Activated T-helper 2 cell treated with anti-CD3 and anti-CD28 coated beads, Interferon-gamma antibody, Interleukin-2, Interleukin-4, amounts not matched to agents 10 μg/mL and 5 μg/mL and 100 μg/mL, durations not matched to agents 14 hours and 24 hours and 36 hours (primary cell): ENCODE measurements at places on chromosomes 11 and 22. TPM values are rescaled to one million over a fixed set of nuclear protein-coding genes. Genes with fewer than 3 reads are reported as not detected.

- H3K27ac ChIP-seq = peak overlapping the region; percentile 100
- H3K4me1 ChIP-seq = peaks cover 73% of the 10 kb centered on the region
- peak; percentile 92 for DNase-seq
- peaks cover 49% of the 10 kb centered on the region for H3K36me3 ChIP-seq
- no peaks in the 10 kb centered on the region for H3K27me3 ChIP-seq
Measured at GRCh38 chr22:37121887-37122591, 12.5 kb upstream of the TMPRSS6 start.

- H3K36me3 ChIP-seq = no peaks in the 10 kb centered on the region
- H3K4me1 ChIP-seq = no peaks in the 10 kb centered on the region
- no peak overlapping the region for H3K27ac ChIP-seq
- no peaks in the 10 kb centered on the region for H3K27me3 ChIP-seq
- no peak for DNase-seq
Measured at GRCh38 chr11:10379426-10379825, 74.6 kb downstream of the ADM start.

DNA sequence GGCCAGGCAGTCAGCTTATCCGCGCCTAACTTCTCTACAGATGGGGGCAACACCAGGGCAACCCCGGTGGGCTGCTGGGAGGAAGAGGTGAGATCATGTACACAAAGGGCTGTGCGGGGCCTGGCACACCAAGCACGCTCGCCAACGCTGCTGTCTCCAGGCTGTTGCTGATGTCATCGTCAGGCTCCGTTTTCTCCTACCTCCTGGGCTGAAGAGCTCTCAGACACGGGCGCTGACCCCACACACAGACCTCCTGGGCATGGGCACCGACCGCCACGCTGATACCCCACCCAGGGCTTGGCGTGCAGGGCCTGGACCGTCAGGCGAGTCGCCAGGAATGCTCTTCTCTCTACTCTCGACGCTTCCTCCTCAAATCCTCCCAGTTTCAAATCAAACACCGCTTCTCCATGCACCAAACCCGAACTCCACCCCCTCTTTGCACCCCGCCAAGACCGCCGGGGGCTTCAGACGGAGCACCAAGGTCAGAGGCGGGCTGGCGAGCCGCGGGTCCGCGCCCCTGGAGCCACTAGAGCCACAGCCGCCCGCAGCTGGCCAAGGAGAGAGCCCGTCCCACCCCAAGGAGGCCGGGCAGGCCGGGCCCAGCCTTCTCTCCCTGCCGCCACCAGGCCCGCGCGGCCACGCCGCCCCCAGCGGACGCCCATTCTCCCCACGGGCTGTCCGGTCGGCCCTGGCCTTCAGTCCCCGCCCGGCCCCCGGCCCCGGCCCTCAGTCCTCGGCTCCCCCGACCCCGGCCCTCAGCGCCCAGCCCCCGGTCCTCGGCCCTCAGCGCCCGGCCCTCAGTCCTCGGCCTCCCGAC, 772 bp downstream of the SBF1 start:
- peak overlapping the region; percentile 96 for H3K4me3 ChIP-seq
- no peak for DNase-seq
- peaks cover 5% of the 10 kb centered on the region for H3K36me3 ChIP-seq

- peaks cover 10% of the 10 kb centered on the region for H3K4me1 ChIP-seq
- no peak overlapping the region for H3K4me3 ChIP-seq
- DNase-seq = no peak
- peaks cover 38% of the 10 kb centered on the region for H3K36me3 ChIP-seq
- no peaks in the 10 kb centered on the region for H3K27me3 ChIP-seq
Measured at GRCh38 chr11:48170241-48171233, 46.1 kb upstream of the OR4B1 start.

DNA sequence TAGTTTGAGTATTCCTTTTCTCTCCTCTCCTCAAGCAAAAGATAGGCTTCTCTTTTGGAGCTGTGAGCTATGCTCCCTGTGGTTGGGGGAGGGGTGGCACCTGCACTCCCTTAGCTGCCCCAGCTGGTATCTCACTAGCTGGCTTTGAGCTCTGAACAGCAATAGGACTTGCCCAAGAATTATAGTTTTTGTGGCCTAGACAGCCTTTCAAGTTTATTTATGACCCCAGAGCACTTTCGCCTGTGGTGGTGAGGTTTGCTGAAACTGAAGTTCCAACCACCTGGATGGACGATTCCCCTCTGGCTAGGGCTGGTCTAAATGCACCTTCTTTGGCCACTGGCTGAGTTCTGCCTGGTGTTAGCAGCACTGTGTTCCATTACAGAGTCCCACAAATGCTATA, 37.1 kb upstream of the SLC37A2 start:
- H3K4me1 ChIP-seq = no peaks in the 10 kb centered on the region
- no peak for DNase-seq
- H3K27ac ChIP-seq = no peak overlapping the region
- H3K4me3 ChIP-seq = no peak overlapping the region
- peaks cover 22% of the 10 kb centered on the region for H3K36me3 ChIP-seq
- H3K27me3 ChIP-seq = no peaks in the 10 kb centered on the region

DNA sequence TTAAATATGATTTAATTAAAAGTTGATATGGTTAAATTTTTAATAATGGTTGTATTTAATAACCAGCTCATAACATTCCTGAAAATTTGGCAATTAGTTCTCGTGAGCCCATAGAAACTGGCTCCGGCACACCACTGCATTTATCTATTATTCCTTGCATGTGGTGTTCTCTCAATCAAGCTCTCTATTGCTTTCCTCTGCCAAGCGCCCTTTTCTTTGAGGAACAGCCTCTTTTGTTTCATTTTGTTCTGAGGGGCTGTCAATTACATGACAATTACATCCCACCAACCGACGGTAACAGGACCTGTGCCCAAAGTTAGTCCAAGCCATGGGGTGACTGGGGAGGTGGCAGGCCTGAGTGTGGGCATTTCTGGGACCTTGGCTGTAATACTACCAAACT, 8.1 kb downstream of the C11orf91 start:
- no peak for DNase-seq
- peaks cover 17% of the 10 kb centered on the region for H3K27me3 ChIP-seq
- H3K4me1 ChIP-seq = peaks cover 12% of the 10 kb centered on the region
- H3K27ac ChIP-seq = no peak overlapping the region

DNA sequence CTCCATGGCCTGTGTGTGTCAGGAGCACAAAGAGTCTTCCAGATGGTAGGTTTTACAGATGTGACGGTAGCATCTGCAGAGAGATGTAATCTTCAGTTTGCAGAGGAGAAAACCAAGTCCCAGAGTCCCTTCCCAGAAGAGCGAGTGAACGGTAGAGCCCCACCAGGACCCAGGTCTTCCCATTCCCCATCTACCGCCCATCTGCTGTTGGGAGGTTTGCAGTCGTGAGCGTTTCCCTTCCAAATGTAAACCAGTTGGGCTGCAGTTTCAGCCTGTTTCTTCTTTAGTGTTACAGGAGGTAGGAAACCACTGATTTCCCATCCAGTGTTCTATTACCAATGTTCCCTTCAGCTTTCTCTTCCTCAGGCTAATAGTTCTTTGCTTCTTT, 24.0 kb downstream of the PANX1 start:
- H3K36me3 ChIP-seq = peaks cover 23% of the 10 kb centered on the region
- DNase-seq = no peak
- H3K4me1 ChIP-seq = peaks cover 52% of the 10 kb centered on the region
- H3K4me3 ChIP-seq = no peak overlapping the region
- no peaks in the 10 kb centered on the region for H3K27me3 ChIP-seq

DNA sequence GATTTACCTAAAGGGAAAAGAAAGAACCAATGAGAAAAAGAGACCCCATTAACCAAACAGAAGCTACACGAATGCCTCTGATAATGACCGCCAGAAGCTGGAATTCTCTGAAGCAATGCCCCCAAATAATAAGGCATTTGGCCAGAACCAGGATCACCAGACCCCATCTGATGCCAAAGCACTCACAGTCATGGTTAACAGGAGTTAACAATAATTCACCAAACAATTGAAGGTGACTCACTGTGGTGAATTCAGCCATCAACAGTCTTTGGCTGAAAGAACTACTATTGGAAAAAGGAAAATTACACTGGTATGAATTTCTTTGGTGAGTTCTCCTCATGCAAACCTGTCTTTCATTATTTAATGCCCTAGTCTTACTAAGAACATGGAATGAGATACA, 21.9 kb upstream of the NFRKB start:
- no peaks in the 10 kb centered on the region for H3K27me3 ChIP-seq
- H3K4me1 ChIP-seq = peaks cover 5% of the 10 kb centered on the region
- no peak overlapping the region for H3K27ac ChIP-seq
- peaks cover 13% of the 10 kb centered on the region for H3K36me3 ChIP-seq
- DNase-seq = no peak
- no peak overlapping the region for H3K4me3 ChIP-seq

- H3K4me1 ChIP-seq = peaks cover 5% of the 10 kb centered on the region
- no peak overlapping the region for H3K4me3 ChIP-seq
- H3K27ac ChIP-seq = no peak overlapping the region
Measured at GRCh38 chr11:111845276-111846028, 25.9 kb downstream of the ALG9 start.

DNA sequence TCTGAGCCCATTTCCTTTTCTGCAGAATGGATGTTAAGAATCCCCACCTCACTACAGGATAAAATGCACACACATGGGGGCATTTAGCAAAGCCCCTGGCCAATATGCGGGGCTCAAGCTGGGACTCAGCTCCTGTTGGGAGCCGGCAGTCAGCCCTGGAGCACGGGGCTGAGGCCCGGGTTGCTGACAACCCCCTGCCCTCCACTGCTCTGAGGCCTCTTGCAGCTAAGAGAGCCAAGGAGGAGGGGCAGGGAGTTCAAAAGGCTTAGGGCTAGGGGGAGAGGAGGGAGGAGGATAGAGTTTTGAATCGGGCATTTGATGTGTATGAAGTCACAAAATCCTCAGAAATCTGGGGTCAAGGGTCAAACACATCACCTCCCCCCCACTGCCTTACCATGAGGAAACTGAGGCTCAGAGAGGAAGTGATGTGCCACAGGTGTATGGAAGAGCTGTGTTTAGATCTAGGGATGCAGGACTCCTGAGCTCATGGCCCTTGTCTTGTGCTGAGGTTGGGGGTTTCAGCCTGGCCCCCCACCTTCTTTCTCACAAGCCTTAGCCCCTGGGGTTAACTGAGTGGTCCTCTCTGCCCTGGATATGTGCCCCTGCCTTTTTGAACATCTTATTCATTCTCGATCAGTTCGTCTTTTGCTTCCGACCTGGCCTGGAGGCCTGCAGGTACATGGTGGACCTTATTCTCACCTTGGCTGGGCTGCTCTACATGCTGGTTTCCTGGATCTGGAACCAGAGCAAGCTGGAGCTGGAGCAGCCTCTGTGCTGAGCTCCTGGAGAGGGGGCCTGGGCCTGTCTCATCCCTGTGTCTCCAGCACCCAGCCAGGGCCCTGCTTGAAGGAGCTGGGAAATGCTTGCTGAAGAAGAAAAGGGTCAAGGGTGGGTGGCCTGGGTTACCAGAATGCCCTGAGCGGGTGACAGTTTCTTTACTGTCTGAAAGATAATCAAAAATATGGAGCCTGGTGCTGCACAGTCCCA, 80.3 kb downstream of the LRRC32 start:
- DNase-seq = no peak
- H3K4me1 ChIP-seq = peaks cover 75% of the 10 kb centered on the region
- peaks cover 39% of the 10 kb centered on the region for H3K36me3 ChIP-seq
- no peak overlapping the region for H3K4me3 ChIP-seq
- H3K27ac ChIP-seq = peak overlapping the region; percentile 96

GRCh38 chr22:44203203-44203602, 22.5 kb downstream of the PARVG start:
- H3K4me3 ChIP-seq = no peak overlapping the region
- peaks cover 53% of the 10 kb centered on the region for H3K36me3 ChIP-seq
- no peak overlapping the region for H3K27ac ChIP-seq
- DNase-seq = no peak

DNA sequence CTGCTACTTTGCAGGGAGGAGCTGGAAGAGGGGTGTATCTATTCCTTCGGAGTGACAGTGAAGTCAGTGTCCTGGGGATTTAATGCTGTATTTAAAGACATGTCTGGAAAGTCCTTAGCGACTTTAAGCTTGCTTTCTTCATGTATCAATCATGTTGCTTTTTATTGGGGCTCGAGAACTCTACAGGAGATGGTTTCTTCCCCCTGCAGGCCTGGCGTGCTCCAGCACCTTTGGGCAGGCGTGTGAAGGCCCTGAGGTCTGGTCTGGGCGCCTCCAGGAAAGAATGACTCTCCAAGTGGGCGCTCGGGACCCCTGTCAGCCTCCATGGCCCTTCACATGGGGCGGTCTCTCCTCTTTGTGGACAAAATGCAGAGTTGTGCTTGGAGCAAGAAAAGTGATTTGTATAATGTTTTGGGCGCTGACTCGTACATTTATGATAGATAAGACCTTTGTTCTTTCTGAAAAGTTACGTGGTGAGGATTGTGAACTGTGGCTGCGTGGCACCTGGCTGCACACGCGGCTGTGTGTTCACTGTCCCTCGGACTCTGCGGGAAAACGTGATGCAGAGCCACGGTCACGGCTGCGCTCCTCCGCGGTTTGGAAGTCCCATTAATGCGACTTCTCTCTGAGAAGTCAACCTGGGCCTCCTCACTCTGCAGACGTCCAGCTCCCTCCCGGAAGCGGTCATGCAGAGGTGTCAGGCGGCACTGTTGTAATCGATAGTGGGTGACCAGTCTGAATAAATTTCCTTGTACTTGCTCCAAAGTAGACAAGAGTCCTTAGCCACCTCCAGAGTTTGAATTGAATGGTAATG, 282.5 kb downstream of the TBC1D22A start:
- no peak for DNase-seq
- H3K36me3 ChIP-seq = no peaks in the 10 kb centered on the region
- H3K27ac ChIP-seq = no peak overlapping the region
- no peaks in the 10 kb centered on the region for H3K27me3 ChIP-seq

GRCh38 chr22:28798810-28799605, 1.4 kb downstream of the XBP1 start:
- peak overlapping the region; percentile 99 for H3K4me3 ChIP-seq
- H3K36me3 ChIP-seq = peaks cover 73% of the 10 kb centered on the region
- H3K27ac ChIP-seq = peak overlapping the region; percentile 97
- no peaks in the 10 kb centered on the region for H3K27me3 ChIP-seq
- DNase-seq = no peak

- no peak overlapping the region for H3K27ac ChIP-seq
- peaks cover 42% of the 10 kb centered on the region for H3K36me3 ChIP-seq
- H3K4me3 ChIP-seq = no peak overlapping the region
- no peak for DNase-seq
- no peaks in the 10 kb centered on the region for H3K27me3 ChIP-seq
Measured at GRCh38 chr22:46864314-46865051, 102.0 kb downstream of the TBC1D22A start.

- no peak for DNase-seq
- no peaks in the 10 kb centered on the region for H3K27me3 ChIP-seq
- no peaks in the 10 kb centered on the region for H3K36me3 ChIP-seq
Measured at GRCh38 chr11:92740276-92740675, 229.2 kb upstream of the MTNR1B start.

DNA sequence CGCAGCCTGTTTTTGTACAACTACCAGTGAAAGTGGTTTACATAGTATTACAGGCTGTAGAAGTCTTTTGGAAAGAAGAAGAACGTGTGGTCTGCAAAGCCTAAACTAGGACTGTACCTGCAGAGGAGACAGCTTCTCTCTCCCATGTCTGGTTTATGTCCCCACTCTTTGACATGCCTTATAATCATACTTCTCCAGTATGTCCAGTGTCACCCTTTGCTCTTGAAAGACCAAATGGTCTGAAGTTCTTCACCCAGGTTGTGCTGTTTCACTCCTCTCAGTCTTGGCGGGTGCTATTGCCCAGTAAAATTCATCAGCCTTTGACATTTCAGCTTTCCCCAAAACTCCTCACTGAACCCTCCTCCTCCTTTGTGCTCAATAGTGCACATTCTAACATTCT, 676.0 kb upstream of the TENM4 start:
- H3K27ac ChIP-seq = no peak overlapping the region
- DNase-seq = no peak
- H3K4me3 ChIP-seq = no peak overlapping the region

Gene LGR4
- total RNA-seq = 0.05 and 0.14 TPM in 2 replicates

Gene SORL1
- 20.2 and 20.3 TPM in 2 replicates for total RNA-seq

Gene SMIM38
- 0.41 and 0.53 TPM in 2 replicates for total RNA-seq

Gene PTGDR2
- 0.28 and 0.32 TPM in 2 replicates for total RNA-seq

Gene FOLR1
- total RNA-seq = not detected in 2 replicates

Gene CUL5
- total RNA-seq = 33.7 and 34.2 TPM in 2 replicates
